ENCODE measurements at places on chromosomes 3 and 15. TPM values are rescaled to one million over a fixed set of nuclear protein-coding genes. Genes with fewer than 3 reads are reported as not detected.
A peak's percentile ranks its signal among the peaks of the same experiment; 100 is the strongest.

ZNF80 gene
- not detected for total RNA-seq

ITIH3 gene
- 25.0 TPM for total RNA-seq

- DNase-seq = no peak
Observed at GRCh38 chr3:101900316-101900715, 51.0 kb downstream of the NFKBIZ start.

DNA sequence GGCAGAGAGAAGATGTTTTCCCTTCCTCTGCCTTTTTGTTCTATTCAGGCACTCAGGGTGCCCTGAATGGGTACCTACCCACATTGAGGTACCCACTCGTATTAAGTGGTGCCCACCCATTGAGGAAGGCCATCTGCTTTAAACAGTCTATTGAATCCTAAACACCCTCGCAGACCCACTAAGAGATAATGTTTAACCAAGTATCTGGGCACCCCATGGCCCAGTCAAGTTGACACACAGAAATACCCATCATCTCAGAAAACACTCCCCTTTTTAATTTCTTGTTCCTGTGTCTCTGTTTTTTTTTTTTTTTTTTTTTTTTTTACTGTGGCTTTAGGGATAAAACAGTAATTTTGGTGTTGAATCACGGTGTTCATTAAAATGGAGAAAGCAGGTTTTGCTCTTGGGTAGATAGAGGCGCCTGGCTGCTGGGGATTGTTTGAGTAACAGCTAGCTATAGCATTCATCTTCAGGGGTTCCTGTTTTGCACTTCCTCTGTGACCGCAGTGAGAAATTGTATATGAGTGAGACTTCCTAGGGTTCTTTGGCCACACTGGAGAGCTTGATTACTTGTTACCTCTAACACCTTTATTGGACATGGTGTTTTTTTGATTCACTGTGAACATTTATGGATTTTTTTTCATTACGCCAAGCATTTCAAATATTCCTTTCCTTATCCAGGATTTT, 259.1 kb downstream of the PTPRG start:
- DNase-seq = no peak

DNA sequence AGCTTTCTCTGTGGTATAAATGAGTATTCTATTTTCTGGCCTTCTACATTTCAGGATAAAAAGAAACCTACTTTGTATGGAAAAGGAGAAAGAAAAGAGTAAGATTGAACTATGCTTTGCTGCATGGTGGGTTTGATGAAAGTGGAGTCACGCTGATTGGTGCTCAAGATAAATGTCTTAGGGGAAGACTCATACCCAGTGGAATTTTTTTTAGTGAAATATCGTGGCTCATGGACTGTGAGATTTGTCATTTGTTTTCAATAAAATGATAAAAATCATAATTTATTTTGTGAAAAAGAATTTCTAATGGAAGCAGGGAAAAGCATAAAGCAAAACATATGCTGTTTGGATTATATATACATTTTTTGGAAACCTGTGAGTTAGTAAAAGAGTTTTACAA, 292.5 kb downstream of the ZPLD1 start:
- no peak for DNase-seq

- no peak for DNase-seq
Observed at GRCh38 chr3:183541235-183541655, 14.3 kb downstream of the KLHL6 start.

- DNase-seq = no peak
Observed at GRCh38 chr3:135228201-135228600, 433.1 kb downstream of the EPHB1 start.

GRCh38 chr3:170622369-170623159, 36.7 kb upstream of the SLC7A14 start:
- DNase-seq = peak; percentile 49

DNA sequence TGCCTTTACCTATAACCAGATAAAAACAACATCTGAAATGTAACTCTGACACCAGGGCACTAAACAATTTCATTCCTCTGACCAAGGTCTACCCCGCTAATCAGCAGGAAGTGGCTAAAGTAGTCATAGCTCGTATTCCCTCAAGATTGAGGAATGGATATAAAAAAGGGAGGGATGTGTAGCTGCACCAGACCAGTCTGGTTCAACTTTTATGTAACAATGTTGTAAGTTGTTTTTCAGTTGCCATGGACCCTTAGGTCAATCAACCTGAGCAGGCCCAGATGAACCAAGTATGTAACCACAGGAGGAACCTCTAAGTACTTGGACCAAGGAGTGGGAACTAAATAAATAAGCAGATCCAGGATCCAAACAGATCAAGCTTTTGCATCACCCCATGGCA, 28.4 kb upstream of the IFT57 start:
- DNase-seq = no peak

DNA sequence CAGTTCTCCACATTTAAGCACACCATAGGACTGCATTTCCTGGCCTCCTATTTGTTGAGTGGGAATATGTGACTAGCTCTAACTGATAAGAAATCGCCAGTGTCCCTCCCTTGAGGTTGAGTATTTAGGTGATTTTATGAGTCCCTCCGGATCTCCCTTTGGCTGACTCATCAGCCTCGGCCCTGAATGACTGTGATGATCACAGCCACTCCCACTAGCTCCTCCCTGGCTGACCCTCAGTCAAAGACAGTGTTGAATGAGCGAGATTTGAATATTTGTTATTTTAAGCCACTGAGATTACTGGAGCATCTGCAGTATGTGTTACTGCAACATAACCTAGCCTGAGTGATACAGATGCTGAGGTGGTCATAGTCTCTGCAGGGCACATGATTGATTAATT, 515.3 kb downstream of the EPHB1 start:
- no peak for DNase-seq

DNA sequence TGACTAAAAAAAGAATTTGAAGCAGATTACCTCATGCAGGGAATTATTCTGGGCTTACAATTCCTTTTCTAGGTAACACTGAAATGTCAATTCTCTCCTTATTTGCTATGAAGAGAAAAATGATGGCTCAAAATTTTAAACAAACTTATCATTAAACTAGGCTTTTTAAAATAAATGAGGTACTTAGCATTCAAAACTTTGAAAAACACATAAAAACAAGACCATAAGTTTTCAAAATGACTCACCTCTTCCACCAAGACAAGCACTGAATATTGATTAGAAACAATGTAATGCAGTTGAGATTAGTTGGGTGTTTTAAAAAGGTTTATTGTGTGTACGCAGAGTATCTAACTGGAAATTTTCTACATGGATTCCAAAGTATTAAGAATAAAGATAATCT, 154.6 kb downstream of the ADAM10 start:
- no peak for DNase-seq

GRCh38 chr15:67882487-67883233, 42.8 kb upstream of the RNU6-1 start:
- no peak for DNase-seq

- no peak for DNase-seq
Observed at GRCh38 chr15:99122831-99123712, 18.2 kb downstream of the SYNM start.

DNA sequence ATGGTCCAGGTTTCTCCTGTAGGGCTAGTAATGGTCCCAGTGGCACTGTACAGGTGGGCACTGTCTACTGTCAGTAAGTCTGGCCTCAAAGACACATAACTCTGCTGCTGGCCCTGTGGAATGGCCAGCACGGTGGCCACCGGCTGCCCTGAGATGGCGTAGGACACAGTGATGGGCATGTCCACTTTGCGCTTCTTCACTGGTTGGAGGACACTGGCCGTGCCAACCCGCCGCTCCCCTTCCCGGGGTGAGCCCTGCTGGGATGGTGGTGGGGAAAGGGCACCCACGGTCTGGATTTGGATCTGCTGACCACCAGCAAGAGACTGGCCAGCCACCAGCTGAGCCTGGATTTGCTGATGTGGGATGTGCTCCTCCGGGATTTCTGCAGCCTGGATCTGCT, 28.1 kb upstream of the IMPDH2 start:
- DNase-seq = no peak

GRCh38 chr15:65646486-65646885, 24.7 kb downstream of the SLC24A1 start:
- DNase-seq = no peak
